ENCODE measurements at places on chromosomes 16 and 17.

DNA sequence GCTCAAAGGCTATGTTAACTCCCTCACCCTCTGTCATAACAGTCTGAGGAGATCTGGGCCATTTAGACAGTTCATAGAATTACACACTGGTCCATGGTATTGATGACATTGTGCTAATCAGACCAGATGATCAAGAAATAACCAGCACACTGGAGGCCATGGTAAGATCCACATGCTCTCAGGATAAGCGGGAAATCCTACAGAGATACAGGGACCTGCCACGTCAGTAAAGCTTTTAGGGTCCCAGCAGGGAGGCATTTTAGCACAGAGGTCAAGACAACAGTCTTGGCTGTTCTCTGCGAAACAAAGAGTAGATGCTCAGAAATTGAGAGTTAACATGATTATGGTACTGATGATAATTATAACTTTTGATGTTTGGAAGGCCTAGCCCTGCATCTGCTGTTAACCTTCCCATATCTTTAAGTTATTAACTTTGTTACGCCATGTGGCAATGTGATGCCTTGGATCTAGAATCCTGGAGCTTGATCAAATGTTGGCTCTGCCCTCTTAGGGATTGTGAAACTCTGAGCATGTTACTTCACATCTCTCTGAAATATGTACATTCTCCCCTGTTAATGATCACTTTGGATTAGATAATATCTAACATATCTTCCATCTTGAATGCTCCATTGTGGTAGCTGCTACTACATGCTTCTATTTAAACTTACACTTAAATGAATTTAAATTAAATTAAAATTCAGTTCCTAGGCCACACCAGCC is 172.0 kb upstream of the SOX9 start:
- DNase-seq: no peak

DNA sequence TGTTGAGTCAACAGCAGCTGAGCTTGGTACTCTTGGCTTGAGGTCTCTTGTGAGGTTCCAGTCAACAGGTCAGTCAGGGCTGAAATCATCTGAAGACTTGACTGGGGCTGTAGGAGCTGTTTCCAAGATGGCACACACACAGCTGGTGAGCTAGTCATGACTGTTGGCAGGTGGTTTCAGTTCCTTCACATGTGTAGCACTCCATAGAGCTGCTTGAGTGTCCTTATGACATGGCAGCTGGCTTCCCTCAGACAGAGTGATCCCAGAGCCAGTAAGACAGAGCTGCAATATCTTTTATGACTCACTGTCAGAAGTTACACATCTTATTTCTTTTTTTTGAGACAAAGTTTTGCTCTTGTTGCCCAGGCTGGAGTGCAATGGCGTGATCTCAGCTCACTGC is 19.5 kb upstream of the GAS7 start:
- DNase-seq: no peak

GRCh38 chr16:86494039-86494564 is 16.2 kb upstream of the FOXF1 start:
- no peak for DNase-seq

DNA sequence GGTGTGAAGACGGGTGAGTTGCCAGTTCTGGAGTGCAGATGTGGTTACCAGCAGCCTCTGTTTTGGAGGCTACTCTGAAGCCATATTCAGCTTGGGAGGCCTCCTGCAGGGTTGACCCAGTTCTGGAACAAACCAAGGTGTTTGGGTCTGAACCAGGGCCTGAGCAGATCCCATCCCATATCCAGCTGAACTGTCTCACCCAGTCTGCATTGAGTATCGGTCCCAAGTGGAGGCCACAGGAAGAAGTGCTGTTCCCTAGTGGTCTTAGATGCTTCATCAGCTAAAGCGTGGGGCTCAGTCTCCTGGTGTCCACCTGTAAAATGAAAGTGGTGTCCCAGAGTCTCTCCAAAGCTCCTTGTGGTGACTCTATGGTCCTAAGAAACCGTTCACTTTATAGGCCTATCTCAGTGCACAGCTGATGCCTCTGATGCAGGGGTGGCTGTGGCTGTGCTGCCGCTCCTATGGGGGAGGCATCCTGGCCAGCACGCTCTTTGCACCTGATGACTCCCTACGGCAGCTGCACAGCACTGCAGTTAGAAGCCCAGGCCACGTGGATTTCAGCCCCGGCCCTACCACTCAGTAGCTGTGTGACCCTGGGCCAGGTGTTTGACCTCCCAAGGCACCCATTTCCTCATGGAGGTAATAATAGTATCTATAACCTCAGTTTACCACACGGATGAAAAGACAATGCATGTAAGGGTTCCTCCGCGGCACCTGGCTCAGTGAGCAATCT is 21.0 kb downstream of the CBX4 start:
- DNase-seq: no peak

- no peak for DNase-seq
Measured at GRCh38 chr16:80511824-80512592, 28.8 kb upstream of the DYNLRB2 start.

DNA sequence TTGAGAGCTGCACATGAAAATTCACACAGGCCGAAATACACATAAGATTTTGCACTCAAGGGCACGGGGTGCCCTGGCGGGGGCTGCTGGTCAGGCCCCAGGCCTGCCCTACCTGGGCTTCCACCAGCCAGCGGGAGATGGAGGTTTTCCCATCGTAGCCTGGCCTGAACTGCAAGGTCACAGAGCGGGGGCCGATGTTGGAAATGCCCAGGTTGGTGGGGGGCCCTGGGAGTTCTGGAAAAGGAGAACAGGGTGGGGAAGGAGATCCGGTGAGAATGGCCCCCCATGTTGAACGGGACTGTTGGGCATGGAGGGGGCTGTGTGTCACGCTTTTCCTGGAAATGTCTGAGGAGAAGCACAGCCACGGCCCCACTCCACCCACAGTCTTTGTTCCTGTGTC is 87.3 kb upstream of the CDC42EP4 start:
- no peak for DNase-seq

GRCh38 chr16:8623634-8624033 is 2.1 kb downstream of the METTL22 start:
- no peak for DNase-seq

DNA sequence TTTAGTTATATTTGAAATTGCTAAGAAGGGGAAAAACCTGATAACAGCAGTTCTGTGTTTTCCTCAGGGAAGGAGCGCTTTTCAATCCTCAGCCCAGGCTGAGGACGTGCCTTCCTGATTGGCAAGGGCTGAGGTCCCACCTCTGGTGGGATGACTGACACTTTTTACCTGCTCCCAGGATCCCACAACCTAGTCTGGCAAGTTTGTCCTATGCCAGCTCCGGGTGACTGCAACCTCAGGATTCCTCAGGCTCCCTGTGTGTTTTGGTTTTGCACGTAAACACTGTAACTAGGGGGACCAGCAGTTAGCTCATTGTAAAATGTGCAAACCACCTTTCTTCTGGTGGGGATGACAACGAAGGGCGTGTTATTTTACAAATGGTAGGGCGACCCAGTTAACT is 7.5 kb downstream of the MARCHF10 start:
- no peak for DNase-seq

DNA sequence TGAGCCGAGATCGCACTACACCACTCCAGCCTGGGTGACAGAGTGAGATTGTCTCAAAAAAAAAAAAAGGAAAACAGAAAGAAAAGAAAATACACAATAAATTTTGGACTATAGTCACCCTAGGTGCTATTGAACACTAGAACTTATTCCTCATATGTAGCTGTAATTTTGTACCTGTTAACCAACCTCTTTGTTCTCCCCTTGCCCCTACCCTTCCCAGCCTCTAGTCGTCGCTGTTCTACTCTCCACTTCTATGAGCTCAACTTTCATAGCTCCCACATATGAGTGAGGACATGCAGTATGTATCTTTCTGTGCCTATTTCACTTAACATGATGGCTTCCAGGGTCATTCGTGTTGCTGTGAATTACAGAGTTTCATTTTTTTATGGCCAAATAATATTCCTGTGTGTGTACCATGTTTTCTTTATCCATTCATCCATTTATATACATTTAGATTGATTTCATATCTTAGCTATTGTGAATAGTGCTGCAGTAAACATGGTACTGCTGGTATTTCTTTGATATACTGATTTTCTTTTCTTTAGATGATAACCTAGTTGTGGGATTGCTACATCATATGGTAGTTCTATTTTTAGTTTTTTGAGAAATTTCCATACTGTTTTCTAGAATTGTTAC is 28.3 kb downstream of the VPS35L start:
- DNase-seq: no peak

- DNase-seq: no peak
Measured at GRCh38 chr17:19460700-19461099, 49.7 kb downstream of the RNF112 start.

DNA sequence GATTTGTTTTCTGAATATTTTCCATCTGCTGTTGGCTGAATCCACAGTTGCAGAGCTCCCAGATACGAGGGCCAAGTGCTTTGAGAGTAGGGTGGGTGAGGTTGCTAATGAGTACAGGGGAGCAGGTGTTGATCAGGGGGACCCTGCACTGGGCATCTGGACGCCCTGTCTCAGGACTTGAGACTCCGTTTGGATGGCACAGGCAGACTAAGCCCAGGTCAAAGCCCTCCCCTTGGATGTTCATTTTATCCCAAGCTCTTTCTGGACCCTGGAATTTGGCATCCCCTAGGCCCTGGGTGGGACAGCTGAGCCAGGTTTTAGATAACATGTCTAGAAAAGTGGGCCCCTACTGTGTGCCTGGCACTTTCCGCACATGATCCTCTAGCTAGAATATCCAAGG is 12.1 kb downstream of the USP6 start:
- DNase-seq: no peak

- DNase-seq: no peak
Measured at GRCh38 chr17:71378741-71379140, 742.1 kb upstream of the SOX9 start.

- DNase-seq: no peak
Measured at GRCh38 chr17:46143827-46144236, 49.4 kb downstream of the KANSL1 start.

DNA sequence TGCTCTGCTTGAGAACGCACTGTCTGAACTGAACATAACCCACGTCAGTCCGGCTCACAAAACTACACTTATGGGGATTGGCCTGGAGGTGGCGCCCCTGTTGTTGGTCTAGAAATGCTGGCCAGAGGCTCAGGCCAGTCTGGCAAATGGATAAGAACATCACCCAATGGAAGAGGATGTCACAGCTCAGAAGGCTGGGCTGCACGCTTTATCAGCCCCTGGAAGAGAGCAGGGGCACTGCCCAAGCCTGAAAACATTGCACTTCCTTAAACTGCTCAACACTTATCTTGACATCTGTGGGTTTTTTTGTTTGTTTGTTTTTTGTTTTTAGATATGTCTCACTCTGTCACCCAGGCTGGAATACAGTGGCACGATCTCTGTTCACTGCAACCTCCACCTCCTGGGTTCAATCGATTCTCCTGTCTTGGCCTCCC is 24.8 kb upstream of the BPTF start:
- no peak for DNase-seq

GRCh38 chr16:12089492-12090150 is 113.1 kb downstream of the SNX29 start:
- DNase-seq: no peak

DNA sequence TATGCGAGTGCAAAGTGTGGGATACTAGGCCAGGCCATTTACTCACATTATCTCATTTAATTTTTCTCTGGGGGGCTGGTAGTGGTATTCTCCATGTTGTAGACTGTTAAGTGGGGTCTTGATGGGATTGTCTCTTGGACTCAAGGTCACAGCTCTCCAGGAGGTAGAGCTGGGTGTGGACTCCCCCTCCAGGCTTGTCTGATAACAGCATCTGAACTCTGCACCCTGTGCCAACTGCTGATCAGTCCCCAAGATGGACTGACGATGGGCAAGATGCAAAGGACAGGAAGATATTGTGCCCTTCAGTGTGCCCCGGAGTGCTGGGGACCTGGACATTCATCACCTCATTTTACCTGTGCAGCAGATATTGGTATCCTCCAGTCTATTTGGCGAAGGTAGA is 147.8 kb downstream of the MSI2 start:
- no peak for DNase-seq

DNA sequence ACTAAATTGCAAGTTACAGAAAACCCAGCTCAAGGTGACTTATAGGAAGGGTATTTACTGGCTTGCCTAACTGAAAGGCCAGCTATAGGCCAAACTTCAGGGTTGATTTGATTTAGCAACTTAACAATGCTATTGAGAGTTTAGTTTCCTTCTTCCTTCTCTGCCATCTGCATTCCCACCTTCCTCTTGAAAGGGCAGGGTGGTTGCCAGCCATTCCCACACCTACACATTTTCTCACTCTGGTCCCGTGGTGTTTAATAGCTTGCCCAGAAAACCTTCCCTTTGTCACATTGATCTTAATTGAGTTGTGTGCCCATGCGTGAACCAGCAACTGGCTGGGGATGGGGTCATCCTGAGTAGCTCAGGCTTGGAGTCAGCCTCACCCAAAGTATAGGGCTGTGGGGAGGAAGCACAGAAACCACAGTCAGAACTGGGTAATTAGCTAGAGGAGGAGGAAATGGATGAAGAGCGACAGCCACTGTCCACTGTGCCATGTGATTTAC is 194.7 kb downstream of the SPECC1 start:
- DNase-seq: no peak

GRCh38 chr16:56351481-56351880 is 73.9 kb downstream of the AMFR start:
- DNase-seq: no peak

- no peak for DNase-seq
Measured at GRCh38 chr17:29349409-29349808, 40.8 kb upstream of the TAOK1 start.

DNA sequence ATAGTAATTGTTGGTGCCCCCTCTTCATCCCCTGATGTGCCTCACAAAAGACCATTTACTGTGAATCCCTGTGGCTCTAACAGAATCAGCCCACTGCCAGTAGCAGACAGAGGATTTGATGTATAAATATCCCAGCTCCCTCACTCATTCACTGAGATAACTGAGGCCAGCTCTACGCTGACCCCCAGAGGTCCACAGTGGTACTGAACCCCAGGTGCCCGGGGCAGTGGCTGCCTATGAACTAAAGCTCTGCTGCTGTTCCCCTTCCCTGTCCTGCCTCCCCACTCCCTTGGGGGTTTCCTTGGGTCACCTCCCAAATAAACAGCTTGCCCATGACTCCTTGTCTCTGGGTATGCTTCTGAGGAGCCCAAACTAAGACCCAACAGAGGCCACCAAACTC is 295.8 kb downstream of the FOXL1 start:
- no peak for DNase-seq

GRCh38 chr16:73301984-73302383 is 254.1 kb upstream of the ZFHX3 start:
- DNase-seq: no peak

Data from T1000 (cell line).